Activated T-helper 1 cell treated with anti-CD3 and anti-CD28 coated beads, Interleukin-2, amount 50 U/mL, for 16 hours (primary cell): ENCODE measurements at places on chromosomes 1 and 21.
A peak's percentile ranks its signal among the peaks of the same experiment; 100 is the strongest.

GRCh38 chr1:2150801-2151200 is 43.8 kb downstream of the FAAP20 start:
- DNase-seq: no peak

GRCh38 chr21:38993561-38993960 is 187.8 kb downstream of the ETS2 start:
- DNase-seq: no peak

DNA sequence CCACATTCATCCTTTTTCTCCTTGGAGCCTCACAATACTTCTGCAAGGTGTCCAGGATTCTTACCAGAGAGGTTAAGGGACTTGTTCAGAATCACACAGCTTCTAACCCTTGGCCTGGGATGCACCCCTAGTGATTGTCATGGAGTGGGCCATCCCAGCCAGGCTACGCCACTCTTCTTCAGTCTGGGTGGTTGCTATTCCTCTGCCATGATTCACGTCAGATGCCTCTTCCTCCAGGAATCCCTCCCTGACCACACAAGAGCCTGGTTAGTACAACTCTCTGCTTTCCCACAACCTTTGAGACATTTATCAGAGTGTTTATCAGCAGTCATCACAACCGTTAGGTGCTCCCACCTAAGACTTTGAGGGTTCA is 121.8 kb downstream of the EPHB2 start:
- DNase-seq: no peak

DNA sequence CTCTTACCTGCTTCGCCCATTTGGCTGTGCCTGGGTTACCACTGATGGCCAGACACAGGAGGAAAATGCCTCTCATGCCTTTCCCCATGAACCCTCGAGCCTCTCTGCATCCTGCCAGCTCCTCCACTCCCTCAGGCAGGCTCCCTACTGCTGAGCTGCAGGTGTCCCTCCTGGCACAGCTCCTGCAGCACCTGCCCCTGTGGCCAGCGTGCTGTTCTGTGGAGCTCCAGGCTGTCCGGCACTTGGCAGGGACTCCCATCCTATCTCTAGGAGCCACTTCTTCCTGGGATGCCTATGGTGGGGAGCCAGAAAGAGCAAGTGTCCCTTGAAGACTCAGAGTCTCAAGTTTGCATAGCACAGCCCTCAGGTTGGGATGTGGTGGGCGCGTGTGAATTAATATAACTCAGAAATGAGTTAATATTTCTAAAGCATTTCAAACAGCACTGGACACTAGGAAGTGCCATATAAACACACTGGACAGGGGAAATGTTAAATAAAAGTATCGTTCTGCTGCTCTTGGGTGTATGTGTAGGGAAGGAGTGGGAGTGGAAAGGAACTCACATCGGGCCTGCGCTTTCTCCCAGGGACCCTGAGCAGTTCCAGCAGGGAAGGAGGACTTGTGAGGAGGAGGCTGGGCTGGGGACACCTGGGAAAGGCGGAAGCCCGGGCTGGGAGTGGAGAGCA is 2.7 kb downstream of the LRRC71 start:
- no peak for DNase-seq

DNA sequence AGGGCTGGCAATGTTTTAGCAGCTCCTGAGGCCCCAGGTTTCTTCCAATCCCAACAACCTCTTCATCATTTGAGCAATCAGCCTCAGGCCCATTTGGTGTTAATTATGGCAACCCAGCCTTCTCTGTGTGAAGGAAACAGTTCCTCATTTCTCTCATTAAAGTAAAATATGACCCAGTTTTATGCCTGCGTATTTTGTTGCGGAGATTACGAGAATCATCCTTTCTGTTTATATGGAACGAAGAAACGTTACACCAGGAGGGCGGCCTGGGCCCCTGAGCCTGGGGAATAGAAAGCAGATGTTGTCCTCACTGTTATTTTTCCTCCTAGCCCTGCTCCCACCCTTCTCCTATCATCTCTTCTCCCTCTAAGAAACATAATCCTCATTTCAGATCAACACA is 332.2 kb upstream of the USP24 start:
- DNase-seq: no peak

DNA sequence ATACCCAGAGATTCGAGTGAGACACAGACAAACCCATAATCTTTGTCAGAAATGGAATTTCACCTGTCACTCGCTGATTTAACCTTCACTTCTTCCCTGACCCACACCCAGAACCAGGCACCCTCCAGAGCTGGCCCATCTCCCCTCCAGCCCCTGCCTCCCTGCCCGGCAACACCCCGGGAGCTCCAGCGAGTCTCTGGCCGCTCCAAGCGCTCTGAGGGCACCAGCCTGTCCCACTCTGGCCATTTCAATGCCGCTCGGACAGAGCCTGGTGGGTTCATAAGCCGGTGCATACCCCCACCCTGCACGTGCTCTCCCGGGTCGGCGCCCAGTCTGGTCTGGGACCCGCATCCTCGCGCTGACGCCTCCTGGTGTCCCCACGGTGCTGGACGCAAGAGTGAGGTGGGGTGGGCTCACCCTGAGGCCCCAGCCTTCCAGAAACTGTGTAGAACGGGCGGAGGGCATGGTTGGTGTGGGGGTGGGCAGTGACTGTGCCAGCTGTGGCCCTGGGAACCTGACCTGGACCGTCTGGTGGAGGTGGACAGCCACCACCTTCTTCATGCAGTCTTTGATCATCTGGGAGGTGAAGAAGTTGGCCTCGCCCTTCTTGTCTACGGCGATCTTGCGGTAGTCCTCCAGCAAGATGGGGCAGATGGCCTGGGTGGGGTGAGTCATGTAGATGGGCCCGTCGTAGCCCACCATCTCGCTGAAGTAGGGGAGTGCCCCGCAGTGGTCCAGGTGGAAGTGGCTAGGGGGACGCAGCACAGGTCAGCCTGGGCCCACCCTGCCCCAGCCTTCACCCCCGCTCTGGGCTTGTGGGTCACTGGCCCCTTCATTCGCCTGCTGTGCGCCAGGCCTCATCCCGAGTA is 5.4 kb downstream of the INTS11 start:
- no peak for DNase-seq

DNA sequence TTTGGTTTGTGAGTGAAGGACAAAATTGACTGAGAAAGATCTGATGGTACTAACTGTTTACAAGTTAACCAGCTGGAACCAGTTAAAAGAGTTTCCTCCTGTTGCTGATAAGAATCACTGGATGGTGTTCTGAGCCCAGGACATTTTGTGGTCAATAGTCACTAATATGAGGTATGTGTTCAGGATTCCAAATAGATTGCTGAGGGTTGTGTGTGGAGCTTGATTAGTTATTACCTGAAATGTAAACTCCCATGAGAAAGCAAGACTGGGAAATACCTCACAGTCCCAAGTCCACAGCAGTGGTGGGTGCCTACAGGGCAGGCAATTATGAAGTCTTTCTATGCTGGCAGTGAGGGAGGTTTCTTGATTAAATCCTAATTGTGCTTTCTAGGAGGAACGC is 164.6 kb downstream of the DNM3 start:
- no peak for DNase-seq

GRCh38 chr1:73820843-73821242 is 377.1 kb downstream of the LRRIQ3 start:
- DNase-seq: no peak

DNA sequence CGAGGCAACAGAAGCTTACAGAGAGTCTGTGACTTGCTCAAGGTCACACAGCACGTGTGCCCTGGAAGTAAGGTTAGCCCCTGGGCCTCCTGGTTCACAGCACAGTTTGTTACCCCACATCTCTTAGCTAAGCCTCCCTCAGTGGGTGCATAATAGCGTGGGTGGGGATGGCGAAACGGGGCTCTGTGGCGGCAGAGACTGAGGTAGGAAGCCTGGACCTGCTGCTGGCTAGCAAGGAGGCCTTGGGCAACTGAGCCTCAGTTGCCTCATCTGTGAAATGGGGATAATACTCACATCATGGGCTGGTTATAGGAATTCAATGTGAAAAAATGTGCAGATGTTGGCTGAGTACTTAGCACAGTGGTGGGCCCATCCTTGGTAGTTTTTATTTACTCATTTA is 596 bp downstream of the PADI4 start:
- no peak for DNase-seq

DNA sequence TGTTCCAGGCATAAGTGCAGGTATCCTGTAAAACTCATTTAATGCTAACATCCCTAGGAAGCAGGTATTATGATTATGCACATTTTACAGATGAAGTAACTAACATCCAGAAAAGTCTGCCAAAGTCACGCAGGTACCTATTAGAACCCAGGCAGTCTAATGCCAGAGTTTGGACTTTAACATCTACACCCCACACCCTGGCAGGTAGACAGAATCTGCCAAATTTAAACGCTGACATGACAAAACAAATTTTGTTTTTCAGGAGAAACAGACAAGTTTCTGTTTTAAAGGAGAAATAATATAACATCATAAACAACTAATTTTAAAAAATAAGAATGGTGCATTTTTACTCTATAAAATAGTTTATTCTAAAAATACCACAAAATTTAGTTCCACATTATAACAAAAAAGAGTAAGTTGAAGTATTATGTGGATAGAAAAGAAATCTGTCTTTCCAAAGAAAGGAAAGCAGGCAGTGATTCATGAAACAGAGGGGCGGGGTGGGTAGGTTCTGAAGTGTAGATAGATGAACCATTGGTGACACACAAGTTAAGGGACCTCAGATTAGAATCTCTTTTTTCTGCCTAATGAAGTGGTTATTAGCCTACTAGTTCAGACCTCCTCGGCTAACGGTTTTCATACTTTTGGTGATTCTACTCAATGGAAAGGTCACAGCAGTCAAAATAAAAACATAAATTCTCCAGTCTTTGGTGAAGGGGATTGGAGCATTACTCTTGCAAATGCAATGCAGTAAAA is 1.7 kb downstream of the ASPM start:
- no peak for DNase-seq

- no peak for DNase-seq
These were observed 63.3 kb downstream of the LRRC40 start for GRCh38 chr1:70142075-70142474.

GRCh38 chr1:45615885-45616284 is 8.0 kb downstream of the CCDC17 start:
- DNase-seq: no peak

GRCh38 chr1:200368556-200368955 is 41.3 kb downstream of the ZNF281 start:
- DNase-seq: no peak

GRCh38 chr1:154440036-154440804 is 35.1 kb downstream of the IL6R start:
- no peak for DNase-seq

- DNase-seq: no peak
These were observed 21.3 kb upstream of the S100A10 start for GRCh38 chr1:152014943-152015342.

- no peak for DNase-seq
These were observed 55.3 kb upstream of the NBPF3 start for GRCh38 chr1:21384620-21385019.

- DNase-seq: peak; percentile 61
These were observed 43.0 kb downstream of the GALNT2 start for GRCh38 chr1:230109895-230110667.

DNA sequence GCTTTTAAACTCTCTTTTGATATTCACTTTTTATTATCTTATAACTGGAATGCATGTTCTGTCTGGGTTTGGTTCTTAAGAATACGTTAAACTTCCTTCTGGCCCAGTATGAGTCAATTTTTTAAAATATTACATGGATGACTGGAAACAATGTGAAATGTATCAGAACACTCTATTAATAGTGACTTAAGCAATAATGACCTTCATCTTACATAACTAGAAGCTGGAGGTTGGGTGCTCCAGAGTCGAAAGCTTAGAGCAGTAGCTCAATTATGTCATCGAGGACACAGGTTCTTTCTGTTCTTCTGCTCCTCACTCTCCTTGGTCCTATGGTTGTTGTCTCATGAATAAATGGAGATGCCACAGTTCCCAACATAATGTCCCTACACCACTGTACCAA is 91.6 kb upstream of the FOXD3 start:
- no peak for DNase-seq

DNA sequence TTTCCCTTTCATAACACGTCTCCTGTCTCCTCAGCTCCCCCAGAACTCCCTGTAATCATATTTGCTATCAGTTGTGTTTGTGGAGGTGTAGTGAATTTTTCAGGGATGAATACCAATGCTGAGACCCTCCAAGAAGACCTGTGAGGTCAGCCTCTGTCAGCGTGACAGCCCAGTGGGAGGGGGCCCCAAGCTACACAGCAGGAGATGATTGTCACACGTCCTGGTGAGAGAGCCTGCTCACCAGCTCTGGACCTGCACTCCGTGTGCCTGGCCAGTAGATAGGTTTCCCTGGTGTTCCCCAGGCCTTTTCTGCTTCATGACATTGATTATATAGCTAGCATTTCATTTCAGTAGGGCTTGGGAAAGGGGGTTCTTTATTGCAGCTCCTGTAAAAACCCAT is 421.5 kb downstream of the KIF26B start:
- DNase-seq: no peak

GRCh38 chr1:54955359-54955758 is 25.1 kb upstream of the TMEM61 start:
- DNase-seq: no peak

DNA sequence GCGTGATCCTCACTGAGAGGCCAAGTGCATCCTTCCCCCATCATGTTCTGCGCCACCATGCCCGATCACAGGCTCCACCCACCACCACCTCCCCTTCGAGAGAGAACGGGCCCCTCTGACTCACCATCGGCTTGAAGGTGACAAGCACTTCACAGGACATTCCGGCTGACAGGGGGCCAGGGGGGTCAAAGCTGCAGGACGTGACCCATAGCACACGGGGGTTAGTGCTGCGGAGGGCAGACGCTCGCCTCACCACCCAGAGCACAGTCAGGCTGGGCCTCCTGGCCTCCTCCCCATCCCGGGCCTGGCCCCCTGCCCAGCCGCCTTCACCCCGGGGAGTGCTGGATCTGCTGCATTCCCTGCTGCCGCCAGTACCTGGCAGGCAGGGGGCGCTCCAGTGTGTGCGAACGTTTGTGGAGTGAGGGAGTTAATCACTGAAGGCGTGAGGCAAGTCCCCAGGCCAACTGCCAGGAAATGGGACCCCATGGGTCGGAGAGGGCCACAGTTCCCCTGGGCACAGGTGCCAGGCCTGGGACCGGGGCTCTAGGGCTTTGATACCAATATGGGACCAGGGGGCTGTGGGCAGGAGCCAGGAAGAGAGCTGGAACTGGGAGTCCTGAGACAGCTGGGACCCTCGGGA is 40.9 kb upstream of the TMEM52 start:
- DNase-seq: peak; percentile 27

DNA sequence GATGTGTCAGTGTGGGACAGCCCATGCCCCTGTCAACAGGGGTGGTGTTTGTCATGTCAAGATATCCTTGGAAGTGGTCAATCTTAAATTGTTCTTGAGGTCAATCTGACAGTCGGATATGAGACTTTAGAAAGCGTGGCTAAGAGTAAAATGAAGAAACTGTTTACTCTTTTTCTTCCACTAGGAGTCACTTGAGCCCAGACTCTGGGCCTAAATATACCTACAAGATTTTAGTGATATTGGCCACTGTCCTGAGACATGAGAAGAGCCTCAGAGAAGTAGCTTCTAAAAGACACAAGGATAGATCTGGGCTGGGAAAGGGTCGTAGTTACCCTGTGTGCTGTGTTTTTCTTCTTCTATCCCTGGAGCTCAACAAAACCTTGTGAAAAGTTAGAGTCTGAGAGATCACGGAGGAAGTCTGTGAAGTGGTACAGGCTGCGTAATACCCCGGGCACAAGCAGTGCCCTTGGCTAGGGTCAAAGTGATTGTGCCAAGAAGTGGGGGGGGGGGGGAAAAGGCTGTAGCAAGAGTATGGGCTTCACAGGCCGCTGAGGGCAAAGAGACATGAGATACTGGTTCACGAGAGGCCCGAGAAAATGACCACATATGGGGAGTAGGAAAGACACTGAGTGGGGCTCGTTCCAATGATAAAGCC is 355.2 kb upstream of the GREM2 start:
- DNase-seq: no peak
